ENCODE measurements at places on chromosomes 12 and 14.

DNA sequence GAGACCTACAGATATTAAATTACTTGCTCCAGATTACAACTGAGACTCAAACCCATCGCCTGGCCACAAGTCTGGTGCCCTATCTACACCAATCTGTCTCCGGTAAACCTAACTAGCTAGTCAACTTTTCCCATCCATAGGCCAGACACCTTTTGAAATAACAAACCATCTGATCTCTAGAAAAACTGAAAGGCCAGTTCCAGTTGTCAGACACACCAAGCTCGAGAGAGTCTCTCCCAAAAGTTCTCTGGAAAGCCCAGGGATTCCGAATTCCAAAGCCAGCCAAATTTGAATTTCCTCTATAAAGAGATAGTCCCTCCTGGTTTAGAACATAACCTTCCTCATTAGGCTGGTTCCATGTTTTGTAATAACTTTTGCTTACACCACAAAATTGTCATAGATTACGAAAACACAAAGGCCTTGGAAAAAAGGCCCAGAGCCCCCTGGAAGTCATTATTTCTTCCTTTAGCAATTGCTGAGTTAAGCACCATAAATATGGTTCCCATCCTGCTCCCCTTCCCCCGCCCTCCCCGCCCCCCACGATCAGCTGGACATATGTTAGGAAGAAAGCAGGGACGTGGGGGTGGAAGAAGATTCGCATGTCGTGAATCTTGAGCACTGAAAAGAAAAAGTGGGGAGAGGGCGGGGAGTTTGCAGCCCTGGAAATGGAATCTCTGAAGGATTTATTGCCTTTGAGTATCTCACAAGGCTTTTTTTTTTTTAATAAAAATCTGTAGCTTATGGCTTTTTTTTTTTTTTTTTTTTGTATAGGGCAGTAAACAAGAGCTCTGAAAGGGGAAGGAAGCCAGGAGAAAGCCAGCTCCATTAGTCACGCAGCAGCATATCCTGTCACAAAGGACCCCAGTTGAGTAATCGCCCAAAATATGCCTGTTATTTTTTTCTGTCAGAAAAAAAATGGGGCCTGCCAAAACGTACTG, 110.4 kb downstream of the ZFP36L1 start:
- DNase-seq, result no peak

DNA sequence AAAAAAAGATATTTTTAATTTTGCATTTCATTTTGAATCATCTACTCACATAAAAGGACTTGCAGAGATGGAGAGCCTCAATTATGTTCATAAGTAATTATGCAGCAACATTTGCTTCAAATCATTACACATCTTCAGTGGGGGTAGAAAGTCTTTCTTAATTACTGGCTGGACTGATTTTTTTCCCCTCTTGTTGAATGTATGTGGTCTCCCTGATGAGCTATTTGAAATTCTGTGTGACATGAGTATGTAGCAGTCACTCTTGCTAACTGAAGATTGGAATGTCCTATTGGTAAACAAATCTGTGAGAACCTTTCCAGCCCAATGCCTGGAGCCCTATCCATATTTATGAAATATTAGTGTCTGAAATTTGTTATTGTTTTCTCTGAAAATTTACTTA, 139.8 kb downstream of the TMTC2 start:
- DNase-seq, result no peak

DNA sequence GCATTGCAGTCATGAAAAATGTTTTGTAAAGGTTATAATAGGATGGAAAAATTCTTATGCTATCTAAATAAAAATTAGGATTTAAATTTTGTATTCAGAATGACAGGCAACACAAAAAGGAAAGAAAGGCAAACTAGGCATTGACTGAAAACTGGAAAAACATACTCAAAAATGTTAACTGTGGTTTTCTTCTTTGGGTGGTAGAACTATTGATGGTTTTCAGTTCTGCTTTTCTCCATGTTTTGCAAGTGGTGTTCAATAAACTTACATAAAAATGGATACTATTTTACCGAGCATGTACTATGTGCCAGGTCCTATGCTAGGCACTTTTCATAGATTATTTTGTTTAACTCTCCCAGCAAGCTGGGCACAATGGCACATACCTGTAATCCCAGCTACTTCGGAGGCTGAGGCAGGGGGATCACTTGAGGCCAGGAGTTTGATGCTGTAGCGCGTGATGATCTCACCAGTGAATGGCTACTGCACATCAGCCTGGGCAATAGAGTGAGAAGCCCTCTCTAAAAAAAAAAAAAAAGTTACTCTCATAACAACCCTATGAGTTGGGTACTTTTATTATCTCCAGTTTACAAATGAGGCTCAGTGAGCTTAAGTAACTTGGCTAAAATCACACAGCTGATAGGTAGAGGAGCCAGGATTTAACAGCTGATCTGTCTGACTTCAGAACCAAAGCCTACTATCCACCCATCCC, 26.3 kb upstream of the TCP11L2 start:
- DNase-seq, result no peak

DNA sequence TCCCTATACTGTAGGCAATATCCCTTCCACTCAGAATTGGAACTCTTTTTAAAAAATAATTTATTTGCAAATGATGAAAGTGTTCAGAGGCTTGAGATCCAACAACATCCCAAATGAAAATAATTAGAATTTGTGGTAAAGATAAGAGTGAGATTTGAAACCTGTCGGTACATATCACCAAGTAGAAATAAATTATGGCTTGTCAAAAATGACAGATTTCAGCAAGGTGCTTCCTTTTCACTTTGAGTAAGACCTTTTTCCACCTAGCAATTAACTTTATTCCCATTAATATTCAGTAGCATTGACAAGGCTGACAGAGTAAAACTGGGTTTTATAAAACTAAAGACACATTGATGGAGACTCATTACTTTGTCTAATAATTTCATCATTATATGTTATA, 107.7 kb upstream of the PRKD1 start:
- DNase-seq, result no peak

DNA sequence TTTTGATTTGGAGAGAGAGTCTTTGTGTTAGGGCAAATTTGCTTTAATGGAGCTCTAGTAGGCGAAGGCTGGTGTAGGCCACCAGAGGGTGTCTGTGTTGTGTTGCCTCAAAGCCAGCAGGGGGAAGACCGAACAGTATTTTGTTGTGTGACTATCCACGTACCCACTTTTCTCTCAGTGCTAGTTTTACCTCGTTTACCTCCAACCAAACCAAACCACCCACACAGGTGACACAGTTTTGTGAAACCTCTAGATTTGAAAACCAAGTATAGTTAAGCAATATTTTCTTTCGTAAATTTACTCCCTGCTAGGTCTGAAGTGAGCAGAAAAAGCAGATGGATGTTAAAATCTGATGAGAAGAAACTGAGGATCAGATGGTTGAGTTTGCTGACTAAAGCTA, 36.3 kb upstream of the NPFF start:
- DNase-seq, result peak; percentile 4

- DNase-seq, result no peak
Measured at GRCh38 chr12:2553388-2554126, 241.2 kb upstream of the FKBP4 start.

- no peak for DNase-seq
Measured at GRCh38 chr12:104197264-104197663, 18.3 kb upstream of the TXNRD1 start.

- no peak for DNase-seq
Measured at GRCh38 chr14:78614593-78614992, 444.4 kb downstream of the NRXN3 start.

DNA sequence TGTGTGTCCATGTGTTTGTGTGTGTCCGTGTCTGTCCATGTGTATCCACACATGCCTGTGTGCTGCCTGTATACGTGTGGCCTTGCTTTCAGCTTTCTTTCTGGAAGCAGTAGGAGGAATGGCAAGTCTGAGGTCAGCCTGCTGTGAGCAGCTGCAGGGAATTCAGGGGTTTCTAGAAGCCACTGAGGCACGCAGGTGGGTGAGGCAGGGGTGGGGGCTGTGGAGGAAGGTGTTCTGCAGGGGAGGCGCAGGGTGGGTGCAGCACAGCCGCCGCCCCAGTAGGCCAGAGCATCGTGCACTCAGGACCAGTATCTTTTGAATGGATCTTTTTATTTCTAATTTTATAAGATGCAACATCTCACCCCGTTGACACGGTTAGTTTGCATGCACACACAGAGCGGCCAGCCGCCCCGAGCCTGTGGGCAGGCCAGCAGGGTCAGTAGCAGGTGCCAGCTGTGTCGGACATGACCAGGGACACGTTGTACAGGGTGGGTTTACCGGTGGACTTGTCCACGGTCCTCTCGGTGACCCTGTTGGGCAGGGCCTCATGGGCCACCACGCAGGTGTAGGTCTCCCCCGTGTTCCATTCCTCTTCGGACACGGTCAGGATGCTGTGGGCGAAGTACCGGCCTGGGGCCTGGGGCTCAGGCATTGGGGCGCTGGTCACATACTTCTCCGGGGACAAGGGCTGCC, 327.7 kb downstream of the TMEM121 start:
- DNase-seq, result no peak

GRCh38 chr12:122837306-122838265, 2.3 kb downstream of the HIP1R start:
- no peak for DNase-seq

GRCh38 chr12:15629108-15629507, 160.1 kb downstream of the EPS8 start:
- DNase-seq, result no peak

GRCh38 chr12:109134186-109134917, 18.0 kb downstream of the ACACB start:
- DNase-seq, result no peak

DNA sequence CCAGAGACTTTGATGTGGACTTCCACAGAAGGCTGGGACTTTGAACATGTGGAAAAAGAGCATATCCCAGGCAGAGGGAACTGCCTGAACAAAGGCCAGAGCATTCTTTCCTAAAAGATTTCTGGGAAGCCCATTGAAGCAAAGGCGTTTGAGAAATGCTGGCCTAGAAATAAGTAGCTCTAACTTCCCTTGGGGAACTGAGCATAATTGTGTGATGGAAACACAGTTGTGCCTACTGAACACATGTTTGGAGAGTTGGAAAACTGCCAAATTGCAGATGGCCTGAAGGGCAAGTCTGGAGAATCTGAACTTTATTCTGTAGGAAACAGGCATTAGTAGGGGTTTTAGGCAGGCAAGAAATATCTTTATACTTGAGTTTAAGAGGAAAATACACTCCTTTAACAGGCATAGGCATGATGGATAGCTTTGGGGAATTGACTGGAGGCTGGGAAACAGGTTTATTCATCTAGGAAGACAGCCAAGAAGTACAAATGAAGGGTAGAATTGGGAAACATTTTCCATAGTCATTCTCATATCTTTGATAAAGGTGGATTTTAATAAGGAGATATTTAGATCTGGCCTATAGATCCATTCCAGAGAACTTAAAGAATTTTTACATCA, 134.1 kb downstream of the TPH2 start:
- DNase-seq, result no peak

DNA sequence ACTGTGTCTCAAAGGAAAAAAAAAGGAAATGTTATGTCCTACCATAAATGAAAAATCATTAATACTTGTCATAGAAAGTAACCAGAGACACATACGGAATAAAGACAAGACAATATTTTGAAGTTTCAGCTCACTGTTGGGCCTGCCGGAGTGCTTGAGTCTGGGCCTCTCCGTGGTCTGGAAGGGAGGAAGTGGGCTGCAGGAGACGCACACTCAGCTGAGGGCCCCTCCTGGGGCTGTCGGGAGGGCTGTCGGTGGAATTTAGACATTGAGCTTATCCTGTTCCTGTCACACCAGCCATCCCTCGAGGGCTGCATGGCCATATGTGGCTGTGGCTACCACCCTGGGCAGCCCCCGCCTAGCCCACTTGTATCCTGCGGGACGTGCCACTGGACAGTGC, 80.6 kb downstream of the DDX51 start:
- DNase-seq, result no peak

DNA sequence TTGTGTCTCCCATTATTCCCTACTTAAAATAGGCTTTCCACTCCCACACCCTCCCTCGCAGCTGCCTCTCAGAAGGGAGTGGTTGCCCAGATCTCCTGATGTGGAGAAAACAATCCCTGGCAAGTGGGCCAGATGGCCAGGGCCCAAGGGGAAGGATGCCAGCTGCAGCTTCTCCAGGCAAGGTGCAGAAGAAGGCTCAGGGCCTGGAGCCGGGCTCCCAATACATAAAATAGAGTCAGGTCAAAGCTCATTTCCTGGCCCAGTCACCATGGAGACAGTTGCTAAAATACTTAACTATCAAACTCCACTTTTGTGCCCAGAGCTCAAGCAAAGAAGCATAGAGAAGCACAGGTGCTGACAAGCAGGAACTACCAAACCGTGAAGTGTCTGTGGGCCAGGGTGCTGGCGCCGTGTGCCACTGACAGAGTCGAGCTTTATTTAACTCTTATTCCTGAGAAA, 45.7 kb upstream of the ITPR2 start:
- DNase-seq, result no peak

GRCh38 chr14:50036211-50036610, 80.2 kb downstream of the VCPKMT start:
- no peak for DNase-seq

GRCh38 chr14:72948481-72949138, 22.3 kb downstream of the DCAF4 start:
- peak; percentile 52 for DNase-seq

GRCh38 chr14:50303744-50304471, 8.1 kb downstream of the L2HGDH start:
- no peak for DNase-seq

GRCh38 chr14:54909817-54910558, 7.4 kb upstream of the GCH1 start:
- no peak for DNase-seq

DNA sequence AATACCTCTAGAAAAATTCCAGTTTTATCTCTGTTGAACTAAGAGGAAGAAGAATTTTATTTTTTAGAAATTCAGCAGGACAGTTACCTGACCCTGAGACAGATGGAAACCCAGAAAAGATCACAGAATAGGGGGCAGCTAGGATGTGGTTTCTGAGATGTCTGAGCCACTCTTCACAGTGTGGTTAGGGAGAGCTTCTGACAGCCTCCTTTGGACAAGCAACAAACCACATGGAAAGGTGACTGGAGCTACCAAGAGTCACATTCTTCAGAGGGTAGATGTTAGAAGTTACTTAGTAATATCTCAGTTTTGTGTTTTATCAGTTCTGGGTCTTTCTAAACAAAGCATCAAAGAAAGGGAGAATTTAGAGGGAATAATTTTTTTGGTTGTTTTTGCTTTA, 117.3 kb upstream of the NAP1L1 start:
- DNase-seq, result no peak

DNA sequence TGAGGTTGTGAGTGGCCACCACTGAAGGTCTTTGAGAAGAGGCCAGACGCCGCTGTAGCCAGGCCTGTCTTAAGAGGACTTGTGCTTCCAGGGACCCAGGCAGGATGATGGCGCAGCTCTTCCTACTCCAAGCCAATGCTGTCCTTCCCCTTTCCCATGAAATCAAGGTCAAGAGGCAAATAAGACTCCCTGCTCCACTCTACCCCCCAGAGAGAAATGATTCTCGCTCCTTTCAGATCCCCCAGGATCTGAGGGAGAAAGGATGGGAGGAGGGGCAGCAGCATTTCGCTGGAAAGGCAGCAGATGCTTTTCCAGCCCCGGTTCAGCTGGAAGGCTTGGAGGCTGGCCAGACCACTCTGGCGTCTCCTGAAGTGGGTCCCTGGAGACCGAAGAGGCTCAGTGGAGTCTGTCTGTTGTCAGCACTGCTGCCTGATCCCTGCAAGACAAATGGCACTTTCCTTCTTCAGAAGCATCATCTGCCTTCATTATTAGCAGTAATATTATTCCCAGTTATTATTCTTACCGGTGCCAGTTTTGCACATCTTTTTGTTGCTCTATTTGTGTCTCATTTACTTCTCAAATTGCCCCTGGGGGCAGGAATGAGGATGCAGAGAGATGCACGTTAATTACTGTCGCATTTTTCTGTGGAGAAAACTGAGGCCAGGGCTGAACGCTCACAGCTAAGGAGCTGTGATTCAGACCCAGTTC, 51.4 kb downstream of the C14orf132 start:
- DNase-seq, result no peak

- no peak for DNase-seq
Measured at GRCh38 chr12:122139941-122140340, 34.1 kb downstream of the IL31 start.
